ENCODE measurements at places on chromosomes 1 and 21. TPM values are rescaled to one million over a fixed set of nuclear protein-coding genes. Genes with fewer than 3 reads are reported as not detected.

GRCh38 chr1:226985239-226985838 lies 45.2 kb downstream of the COQ8A start:
- no peak overlapping the region for H3K4me3 ChIP-seq
- H3K4me1 ChIP-seq, result peaks cover 35% of the 10 kb centered on the region
- no peaks in the 10 kb centered on the region for H3K27me3 ChIP-seq
- H3K36me3 ChIP-seq, result peaks cover 43% of the 10 kb centered on the region

DNA sequence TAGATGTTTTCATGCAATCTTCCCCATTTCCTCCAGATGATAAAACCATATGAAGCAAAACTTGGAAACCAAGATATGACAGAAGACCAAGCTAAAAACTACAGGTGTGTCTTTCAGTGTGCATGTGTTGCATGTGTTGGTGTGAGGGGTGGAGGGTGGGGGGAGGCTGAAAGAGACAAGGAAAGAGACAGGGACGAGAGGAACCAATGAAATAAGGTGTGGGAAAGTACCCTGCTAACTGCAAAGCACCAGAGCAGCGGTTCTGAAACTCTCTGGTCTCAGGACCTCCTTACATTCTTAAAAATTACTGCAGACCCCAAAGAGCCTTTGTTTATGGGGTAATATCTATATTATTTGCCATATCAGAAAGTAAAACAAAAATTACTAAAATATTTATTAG lies 87.4 kb upstream of the HIVEP3 start:
- no peak overlapping the region for H3K4me3 ChIP-seq
- no peak overlapping the region for H3K27ac ChIP-seq
- no peaks in the 10 kb centered on the region for H3K27me3 ChIP-seq

DNA sequence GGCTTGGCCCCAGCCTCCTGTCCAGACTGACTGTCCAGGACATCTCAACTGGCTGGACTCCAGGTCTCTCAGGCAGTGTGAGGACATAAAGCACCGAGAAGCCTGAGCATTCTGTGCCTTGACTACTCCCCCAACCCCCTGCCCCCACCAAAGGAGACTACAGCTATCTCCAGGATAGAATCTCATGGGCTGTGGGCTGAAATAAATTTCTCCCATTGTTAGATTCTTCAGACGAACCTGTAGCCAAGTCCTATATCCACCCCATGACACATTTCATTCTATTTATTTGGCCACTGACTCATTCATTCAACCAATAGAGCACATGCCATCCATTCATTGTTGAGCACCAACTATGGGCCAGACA lies 11.4 kb downstream of the VWA5B1 start:
- DNase-seq, result no peak
- no peaks in the 10 kb centered on the region for H3K4me1 ChIP-seq
- no peaks in the 10 kb centered on the region for H3K36me3 ChIP-seq
- H3K27ac ChIP-seq, result no peak overlapping the region

GRCh38 chr1:5765997-5766913 lies 226.0 kb downstream of the NPHP4 start:
- H3K4me3 ChIP-seq, result no peak overlapping the region
- no peaks in the 10 kb centered on the region for H3K36me3 ChIP-seq
- no peaks in the 10 kb centered on the region for H3K4me1 ChIP-seq
- no peak for DNase-seq
- H3K27ac ChIP-seq, result no peak overlapping the region
- H3K27me3 ChIP-seq, result peaks cover 21% of the 10 kb centered on the region

DNA sequence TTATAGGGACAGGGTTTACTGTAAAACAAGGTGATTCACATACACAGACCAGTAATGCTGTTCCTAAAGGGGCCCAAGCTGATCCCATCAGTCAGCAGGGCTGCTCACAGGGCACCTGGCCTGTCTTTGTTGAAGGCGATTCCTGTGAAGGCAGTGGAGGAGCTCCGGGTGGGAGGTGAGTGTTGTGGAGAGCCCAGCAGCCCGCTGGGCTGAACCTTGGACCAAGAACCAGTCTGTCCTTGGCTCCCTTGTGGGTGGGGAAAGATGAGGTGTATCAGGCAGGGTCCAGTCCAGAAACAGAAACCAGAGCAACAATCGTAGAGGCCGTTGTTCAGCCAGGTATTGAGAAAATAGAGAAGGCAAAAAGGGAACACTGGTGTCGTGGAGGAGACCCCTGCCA lies 12.5 kb downstream of the PDXK start:
- H3K27me3 ChIP-seq, result no peaks in the 10 kb centered on the region
- no peak for DNase-seq
- peaks cover 9% of the 10 kb centered on the region for H3K36me3 ChIP-seq
- no peak overlapping the region for H3K4me3 ChIP-seq

The TMEM269 gene
- not detected for total RNA-seq

DNA sequence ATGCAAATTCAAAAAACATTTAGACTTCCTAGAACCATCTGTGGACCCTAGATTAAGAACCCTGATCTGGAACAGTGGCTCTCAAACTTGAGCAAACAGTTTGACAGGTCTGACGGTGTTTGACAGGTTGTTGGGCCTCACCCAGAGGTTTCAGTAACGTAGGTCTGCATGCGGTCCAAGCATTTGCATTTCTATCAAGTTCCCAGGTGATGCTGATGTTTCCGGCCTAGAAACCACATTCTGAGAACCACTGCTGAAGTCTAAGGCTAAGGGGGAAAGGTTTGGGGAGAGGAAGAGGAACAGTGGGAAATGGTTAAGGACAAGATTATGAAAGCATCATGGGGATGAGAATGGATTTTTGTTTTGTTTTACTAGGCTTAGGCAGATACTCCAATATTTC lies 48.6 kb downstream of the MDM4 start:
- H3K4me1 ChIP-seq, result no peaks in the 10 kb centered on the region
- no peak overlapping the region for H3K4me3 ChIP-seq
- no peaks in the 10 kb centered on the region for H3K27me3 ChIP-seq
- no peak overlapping the region for H3K27ac ChIP-seq

DNA sequence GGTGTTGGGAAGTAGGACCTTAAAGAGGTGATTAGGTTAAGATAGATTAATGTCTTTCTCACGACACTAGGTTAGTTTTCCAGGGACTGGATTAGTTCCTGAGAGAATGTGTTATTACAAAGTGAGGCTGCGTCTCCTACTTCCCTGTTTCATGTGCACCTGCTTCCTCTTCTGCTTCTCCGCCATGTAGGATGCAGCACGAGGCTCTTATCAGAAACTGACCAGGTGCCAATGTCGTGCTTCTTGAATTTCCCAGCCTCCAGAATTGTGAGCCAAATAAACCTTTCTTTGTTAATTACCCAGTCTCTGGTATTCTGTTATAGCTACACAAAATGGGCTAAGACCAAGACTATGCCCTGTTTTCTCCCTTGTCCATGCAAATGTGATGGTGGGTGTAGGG lies 152.2 kb upstream of the LMO4 start:
- no peaks in the 10 kb centered on the region for H3K36me3 ChIP-seq
- H3K27ac ChIP-seq, result no peak overlapping the region
- H3K4me3 ChIP-seq, result no peak overlapping the region
- no peaks in the 10 kb centered on the region for H3K27me3 ChIP-seq
- DNase-seq, result no peak

DNA sequence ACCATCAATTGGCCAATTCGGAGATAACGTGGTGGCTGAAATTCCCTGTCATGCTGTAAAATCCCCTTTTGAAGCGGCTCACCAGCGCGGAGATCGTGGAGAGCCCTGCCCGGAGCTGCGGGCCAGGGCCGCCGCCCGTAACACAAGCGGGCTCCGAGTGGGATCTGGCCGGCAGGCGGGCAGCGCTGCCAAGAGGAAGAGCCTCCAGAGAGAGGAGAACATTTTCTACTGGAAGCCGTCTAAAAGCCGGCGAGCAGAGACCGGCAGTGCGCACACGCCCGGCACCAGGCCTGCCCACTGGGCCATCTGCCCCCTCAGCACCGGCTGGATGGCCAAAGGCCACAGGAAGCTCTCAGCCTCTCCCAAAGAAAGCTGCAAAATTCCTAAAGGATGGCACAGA lies 15.5 kb downstream of the SSBP3 start:
- no peak for DNase-seq
- peaks cover 2% of the 10 kb centered on the region for H3K4me1 ChIP-seq
- no peak overlapping the region for H3K4me3 ChIP-seq
- peaks cover 27% of the 10 kb centered on the region for H3K36me3 ChIP-seq
- H3K27me3 ChIP-seq, result no peaks in the 10 kb centered on the region

DNA sequence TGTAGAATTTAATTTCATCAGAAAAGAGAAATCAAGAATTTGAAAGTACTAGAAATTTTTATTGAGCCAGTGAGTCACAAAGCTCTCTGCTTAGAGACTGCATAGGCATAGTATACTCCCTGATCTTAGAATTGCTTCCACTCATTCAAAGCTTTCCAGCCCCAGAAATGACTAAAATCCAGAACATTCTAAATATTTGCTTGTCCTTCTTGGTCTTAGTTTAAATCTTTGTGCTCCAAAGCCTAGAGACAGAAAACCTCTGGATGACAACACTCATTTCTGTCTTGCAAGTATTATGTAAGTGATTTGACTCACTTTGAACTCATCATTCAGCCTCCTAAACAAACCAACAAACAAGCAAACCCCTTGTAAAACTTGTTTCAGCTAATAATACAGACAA lies 74.2 kb downstream of the PTPRC start:
- H3K4me3 ChIP-seq, result no peak overlapping the region
- H3K27me3 ChIP-seq, result no peaks in the 10 kb centered on the region
- no peak for DNase-seq

GRCh38 chr1:226121587-226122400 lies 59.3 kb downstream of the H3-3A start:
- peak overlapping the region; percentile 69 for H3K4me3 ChIP-seq
- H3K27me3 ChIP-seq, result no peaks in the 10 kb centered on the region
- peak; percentile 88 for DNase-seq
- H3K36me3 ChIP-seq, result no peaks in the 10 kb centered on the region
- H3K27ac ChIP-seq, result peak overlapping the region; percentile 82

- no peaks in the 10 kb centered on the region for H3K36me3 ChIP-seq
- H3K27me3 ChIP-seq, result peaks cover 13% of the 10 kb centered on the region
- peak overlapping the region; percentile 78 for H3K4me3 ChIP-seq
- DNase-seq, result peak; percentile 84
- peak overlapping the region; percentile 97 for H3K27ac ChIP-seq
Measured at GRCh38 chr1:212608959-212609700, 569 bp downstream of the ATF3 start.

- H3K27ac ChIP-seq, result no peak overlapping the region
- H3K27me3 ChIP-seq, result no peaks in the 10 kb centered on the region
- H3K4me3 ChIP-seq, result no peak overlapping the region
- H3K4me1 ChIP-seq, result no peaks in the 10 kb centered on the region
- H3K36me3 ChIP-seq, result no peaks in the 10 kb centered on the region
- no peak for DNase-seq
Measured at GRCh38 chr1:170009551-170009950, 64.9 kb downstream of the KIFAP3 start.

DNA sequence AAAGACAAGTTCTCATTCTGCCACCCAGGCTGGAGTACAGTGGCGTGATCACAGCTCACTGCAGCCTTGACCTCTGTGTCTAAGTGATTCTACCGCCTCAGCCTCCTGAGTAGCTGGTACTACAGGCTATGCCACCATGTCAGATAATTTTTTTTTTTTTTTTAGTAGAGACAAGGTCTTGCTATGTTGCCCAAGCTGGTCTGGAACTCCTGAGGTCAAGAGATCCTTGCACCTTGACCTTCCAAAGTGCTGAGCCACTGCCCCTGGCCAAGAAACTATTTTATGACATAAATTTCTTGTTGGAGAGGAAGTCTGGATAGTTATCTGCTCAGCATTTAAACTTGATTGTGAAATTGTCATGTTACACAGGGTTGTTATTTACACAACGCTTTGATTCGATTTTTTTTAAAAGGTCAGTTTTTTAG lies 2.1 kb downstream of the SCCPDH start:
- no peak for DNase-seq
- H3K4me1 ChIP-seq, result peaks cover 13% of the 10 kb centered on the region

The KIAA0040 gene
- 44.8 TPM for total RNA-seq

Measured in upper lobe of right lung (tissue), 1 donor.